ENCODE measurements at places on chromosomes 1 and 21.

DNA sequence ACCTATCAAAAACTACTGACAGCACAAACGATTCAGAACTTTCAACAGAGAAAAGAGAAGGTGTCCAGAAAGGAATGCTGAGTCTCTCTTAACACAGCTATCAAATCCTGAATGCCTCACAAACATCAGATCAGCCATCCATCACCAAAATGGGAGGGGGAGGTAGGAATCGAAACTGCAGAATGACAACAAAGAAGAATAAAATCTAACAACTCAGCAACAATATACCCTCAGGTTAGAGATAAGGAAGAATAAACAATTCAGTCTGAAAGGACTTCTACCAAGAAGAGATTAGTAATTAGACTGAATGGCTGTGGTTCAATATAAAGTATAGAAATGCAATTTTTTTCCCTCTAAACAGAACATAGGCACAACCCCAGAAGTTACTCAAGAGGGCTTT is 94.4 kb downstream of the RERE start:
- no peak for DNase-seq

DNA sequence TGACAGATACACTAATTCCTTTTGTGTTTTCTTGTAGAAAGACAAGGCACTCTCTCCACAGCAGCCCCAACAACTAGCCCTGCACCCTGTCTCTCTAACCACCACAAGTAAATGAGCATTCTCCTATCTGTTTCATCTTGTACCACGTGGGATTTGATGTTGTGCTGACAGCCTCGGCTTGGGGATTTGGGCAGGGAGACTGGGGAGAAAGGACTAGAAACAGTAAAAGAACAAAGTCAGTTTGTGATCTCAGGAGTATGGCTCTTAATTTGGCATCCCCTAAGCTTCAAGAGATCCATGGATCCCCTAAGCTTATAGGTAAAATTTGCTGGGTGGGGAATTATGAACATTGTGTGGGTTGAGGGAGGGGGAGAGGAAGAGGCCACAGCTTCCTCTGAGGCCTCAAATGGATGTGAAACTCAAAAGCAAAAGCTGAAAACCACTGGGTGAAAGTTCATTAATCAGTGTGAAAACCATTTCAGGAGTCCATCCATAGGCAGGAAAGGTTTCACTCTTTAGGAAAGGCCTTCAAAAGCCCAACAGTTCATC is 3.1 kb downstream of the C1orf162 start:
- peak; percentile 4 for DNase-seq

DNA sequence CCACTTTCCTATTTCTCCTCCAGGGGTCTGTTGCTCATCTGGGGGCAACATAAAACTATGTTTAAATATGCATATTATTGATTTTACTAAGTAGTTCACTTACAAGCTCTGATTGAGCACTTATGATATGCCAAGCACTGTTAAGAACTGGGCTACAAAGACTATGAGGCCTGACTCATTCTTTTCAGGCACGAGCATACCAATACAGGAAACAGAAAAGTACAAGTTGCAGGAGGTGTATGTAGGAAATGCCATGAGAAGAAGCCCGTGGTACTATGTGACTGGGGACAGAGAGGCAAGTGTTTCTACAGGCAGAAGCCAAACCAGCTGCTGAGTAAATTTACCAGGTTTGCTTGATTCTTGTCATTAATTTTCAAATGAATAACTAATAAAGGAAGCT is 120.4 kb upstream of the PTGFR start:
- DNase-seq: no peak

DNA sequence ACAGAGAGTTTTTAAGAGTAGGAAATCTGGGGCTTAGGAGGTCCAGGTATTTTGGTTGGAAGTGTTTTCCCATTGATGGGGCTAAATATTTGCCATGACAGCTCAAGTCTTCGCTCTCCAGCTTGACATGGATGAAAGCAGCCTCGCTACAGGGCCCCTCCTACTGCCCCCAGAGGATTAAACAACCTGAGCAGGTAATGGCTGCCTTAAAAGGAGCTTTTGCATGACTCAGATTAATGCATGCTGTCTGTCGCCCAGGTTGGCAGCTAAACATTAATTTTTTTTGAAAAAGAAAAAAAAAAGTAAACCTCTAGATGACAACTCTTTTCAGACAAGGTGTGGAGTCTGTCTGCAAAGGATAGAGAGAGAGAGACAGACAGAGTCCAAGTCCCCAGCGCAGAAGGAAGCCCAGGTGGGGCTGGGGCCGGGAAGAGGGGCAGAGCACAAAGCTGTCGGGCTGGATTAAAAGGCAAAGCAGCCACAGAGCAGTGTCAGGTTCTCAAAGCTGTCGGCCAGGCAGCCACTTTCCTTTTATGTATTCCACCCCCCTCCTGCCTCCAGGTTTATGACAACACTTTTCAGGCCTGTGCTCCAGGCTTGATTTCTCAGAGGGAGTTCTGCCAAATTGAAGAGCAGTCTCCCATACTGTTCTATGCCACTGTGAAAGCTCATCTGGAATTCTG is 127.9 kb downstream of the CLIC6 start:
- DNase-seq: no peak

DNA sequence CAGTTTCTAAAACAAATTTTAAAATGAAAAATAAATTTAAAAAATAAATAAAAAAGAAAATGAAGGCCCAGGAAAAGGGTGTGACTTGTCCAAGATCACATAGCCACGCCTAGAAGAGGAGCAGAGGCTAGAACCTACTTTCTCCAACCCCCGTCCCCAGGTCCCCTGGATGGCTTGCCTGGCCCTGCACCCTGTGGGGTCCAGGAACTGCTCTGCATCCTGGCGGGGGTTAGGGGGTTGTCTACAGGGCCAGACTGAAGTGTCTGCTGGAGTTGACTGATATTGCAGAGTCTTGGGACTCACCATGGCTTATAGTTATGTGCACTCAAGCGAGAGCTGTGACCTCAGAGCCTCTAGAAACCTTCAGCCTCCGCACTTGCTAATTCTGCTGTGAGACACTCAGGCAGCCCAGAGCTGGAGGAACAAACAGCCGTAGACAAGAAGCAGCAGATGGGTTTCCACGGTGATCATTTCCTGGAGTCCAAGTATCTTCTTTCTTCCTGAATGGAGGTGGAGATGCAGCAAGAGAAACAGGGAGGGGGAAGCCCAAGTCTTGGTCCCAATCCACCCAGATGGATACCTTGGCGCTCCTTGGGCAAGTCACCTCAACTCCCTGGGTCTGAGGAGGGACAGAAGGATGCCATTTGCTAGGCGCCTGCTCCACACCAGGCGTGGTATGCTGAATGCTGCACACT is 5.2 kb upstream of the EXTL1 start:
- DNase-seq: no peak

GRCh38 chr1:229161740-229162139 is 109.2 kb upstream of the RAB4A start:
- no peak for DNase-seq

- DNase-seq: no peak
Measured at GRCh38 chr1:9100471-9101043, 28.3 kb downstream of the GPR157 start.

- DNase-seq: no peak
Measured at GRCh38 chr1:87449348-87449963, 120.8 kb downstream of the LMO4 start.

- no peak for DNase-seq
Measured at GRCh38 chr1:206723805-206724472, 39.2 kb downstream of the MAPKAPK2 start.

GRCh38 chr1:65039508-65039907 is 73.2 kb upstream of the JAK1 start:
- DNase-seq: no peak

DNA sequence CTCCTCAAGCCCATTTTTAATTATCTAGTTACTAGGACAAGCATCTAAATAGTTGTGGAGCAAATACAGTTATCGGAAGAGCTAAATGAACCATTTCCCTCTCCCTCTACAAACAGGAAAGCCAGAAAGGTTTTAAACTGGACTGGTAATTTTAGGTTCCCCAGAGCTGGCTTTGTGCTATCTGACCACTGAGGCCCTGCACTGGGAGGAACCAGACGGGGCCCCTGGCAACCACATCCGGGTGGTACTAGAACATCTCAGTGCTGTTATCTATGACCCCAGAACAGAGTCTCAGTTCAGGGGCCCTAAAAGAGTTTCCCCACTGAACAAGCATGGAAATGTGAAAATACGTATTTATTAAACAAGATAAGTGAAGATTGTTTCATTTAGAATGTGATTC is 7.7 kb upstream of the RSPH1 start:
- DNase-seq: no peak
